Naive thymus-derived CD8-positive, alpha-beta T cell (primary cell): ENCODE measurements at places on chromosomes 1 and 21.

GRCh38 chr1:230058626-230059025, 8.4 kb upstream of the GALNT2 start:
- no peak overlapping the region for H3K27ac ChIP-seq
- H3K4me1 ChIP-seq = no peaks in the 10 kb centered on the region
- no peaks in the 10 kb centered on the region for H3K27me3 ChIP-seq
- no peaks in the 10 kb centered on the region for H3K36me3 ChIP-seq
- no peak for DNase-seq
- no peak overlapping the region for H3K4me3 ChIP-seq

GRCh38 chr1:169680377-169681019, 30.9 kb downstream of the SELL start:
- H3K36me3 ChIP-seq = no peaks in the 10 kb centered on the region
- H3K4me3 ChIP-seq = peak overlapping the region; percentile 61
- peak overlapping the region; percentile 60 for H3K27ac ChIP-seq
- H3K27me3 ChIP-seq = no peaks in the 10 kb centered on the region
- peaks cover 26% of the 10 kb centered on the region for H3K4me1 ChIP-seq

- H3K27ac ChIP-seq = no peak overlapping the region
- peaks cover 3% of the 10 kb centered on the region for H3K4me1 ChIP-seq
- H3K27me3 ChIP-seq = no peaks in the 10 kb centered on the region
- no peak overlapping the region for H3K4me3 ChIP-seq
- no peaks in the 10 kb centered on the region for H3K36me3 ChIP-seq
- DNase-seq = no peak
Observed at GRCh38 chr1:1164701-1165451, 8.8 kb upstream of the TTLL10 start.

DNA sequence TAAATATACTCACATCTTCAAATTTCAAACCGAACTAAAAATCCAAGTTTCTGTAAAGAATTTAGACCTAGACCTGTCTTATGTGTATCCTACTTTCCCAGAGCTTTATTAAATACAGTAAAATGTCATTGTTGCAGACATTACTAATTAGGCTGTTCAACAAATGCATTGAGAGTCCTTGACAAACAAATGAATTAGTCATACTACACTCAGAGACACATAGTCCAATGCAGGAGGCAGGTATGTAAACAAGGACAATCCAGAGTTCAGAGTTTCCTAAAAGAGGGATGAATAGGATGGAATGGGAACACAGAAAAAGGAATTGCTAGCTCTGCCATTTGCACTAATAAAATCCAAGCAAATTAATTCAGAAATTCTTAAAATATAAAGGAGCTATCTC, 1.6 kb upstream of the EGLN1 start:
- H3K4me1 ChIP-seq = peaks cover 36% of the 10 kb centered on the region
- peaks cover 7% of the 10 kb centered on the region for H3K36me3 ChIP-seq
- no peak for DNase-seq
- no peak overlapping the region for H3K4me3 ChIP-seq
- no peaks in the 10 kb centered on the region for H3K27me3 ChIP-seq
- no peak overlapping the region for H3K27ac ChIP-seq

- peak overlapping the region; percentile 29 for H3K4me3 ChIP-seq
- H3K27me3 ChIP-seq = peaks cover 80% of the 10 kb centered on the region
- peaks cover 9% of the 10 kb centered on the region for H3K36me3 ChIP-seq
- H3K4me1 ChIP-seq = peaks cover 8% of the 10 kb centered on the region
Observed at GRCh38 chr1:37764414-37764825, 500 bp downstream of the EPHA10 start.

GRCh38 chr1:93033029-93033428, 46.1 kb upstream of the MTF2 start:
- no peak for DNase-seq
- H3K27me3 ChIP-seq = no peaks in the 10 kb centered on the region
- H3K4me3 ChIP-seq = no peak overlapping the region
- no peaks in the 10 kb centered on the region for H3K36me3 ChIP-seq
- H3K4me1 ChIP-seq = peaks cover 22% of the 10 kb centered on the region

GRCh38 chr1:80593197-80593596, 1207.5 kb upstream of the ADGRL2 start:
- no peaks in the 10 kb centered on the region for H3K4me1 ChIP-seq
- H3K4me3 ChIP-seq = no peak overlapping the region
- H3K27me3 ChIP-seq = no peaks in the 10 kb centered on the region
- no peak overlapping the region for H3K27ac ChIP-seq

DNA sequence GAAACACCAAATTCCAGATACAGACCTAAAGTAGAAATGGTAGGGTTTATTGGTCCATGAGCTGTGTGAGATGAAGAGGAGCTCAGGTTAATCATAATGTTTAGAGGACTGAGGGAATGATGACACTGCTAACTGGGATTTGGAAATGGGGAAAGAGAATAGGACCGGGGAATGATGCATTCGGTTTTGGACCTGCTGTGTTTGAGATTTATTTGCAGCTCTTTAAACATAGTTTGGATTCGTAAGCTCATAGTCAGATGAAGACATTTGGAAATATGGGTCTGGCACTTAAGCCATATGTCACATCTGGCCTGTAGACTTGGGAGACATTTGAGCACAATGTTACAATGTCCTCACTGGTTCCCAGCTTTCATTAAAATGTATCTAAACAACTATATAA, 127.9 kb upstream of the DUSP10 start:
- peaks cover 2% of the 10 kb centered on the region for H3K4me1 ChIP-seq
- no peak overlapping the region for H3K4me3 ChIP-seq
- no peak for DNase-seq
- H3K27me3 ChIP-seq = peaks cover 1% of the 10 kb centered on the region
- H3K27ac ChIP-seq = no peak overlapping the region

- DNase-seq = no peak
- H3K27me3 ChIP-seq = no peaks in the 10 kb centered on the region
- no peak overlapping the region for H3K4me3 ChIP-seq
- peaks cover 6% of the 10 kb centered on the region for H3K4me1 ChIP-seq
Observed at GRCh38 chr1:116203181-116203723, 92.1 kb downstream of the MAB21L3 start.

DNA sequence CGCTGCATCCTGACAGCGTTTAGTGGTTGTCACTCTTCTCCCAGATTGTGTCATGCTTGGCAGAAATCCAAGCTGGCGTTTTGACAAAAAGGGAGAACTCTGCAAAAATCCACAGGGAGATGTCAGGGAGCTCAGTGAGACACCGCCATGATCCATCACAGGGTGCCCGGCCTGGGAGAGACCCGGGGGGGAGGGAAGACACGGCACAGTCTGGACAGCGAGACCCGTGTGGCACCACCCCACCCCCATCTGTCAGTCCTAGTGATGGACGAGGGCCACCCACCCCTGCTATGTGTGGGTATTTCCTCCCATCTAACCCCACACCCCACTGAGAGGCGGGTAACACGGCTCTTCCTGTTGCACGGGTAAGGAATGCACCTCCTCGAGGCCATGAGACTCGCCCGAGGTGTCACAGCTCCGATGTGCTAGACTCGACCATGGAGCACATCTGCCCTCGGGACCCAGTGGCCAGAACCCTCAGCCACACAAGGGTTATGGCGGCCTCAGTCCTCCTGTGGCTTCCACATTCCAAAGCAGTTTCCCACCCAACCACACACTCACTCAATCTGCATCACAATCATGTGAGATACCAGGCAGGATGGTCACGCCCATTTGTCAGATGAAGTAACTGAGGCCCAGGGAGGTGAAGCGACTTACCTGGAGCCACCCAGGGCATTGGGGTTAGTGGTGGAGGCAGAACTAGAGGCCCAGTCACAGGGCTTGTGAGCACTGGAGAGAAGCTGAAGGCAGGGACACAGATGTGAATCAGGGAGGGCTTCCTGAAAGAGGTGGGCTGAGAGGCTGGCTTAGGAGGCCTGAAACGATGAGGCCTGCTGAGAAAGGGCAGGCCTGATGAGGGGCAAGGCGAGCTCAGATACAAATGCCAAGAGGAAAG, 688.5 kb downstream of the MATN1 start:
- H3K4me3 ChIP-seq = no peak overlapping the region
- H3K36me3 ChIP-seq = peaks cover 4% of the 10 kb centered on the region
- no peak for DNase-seq

GRCh38 chr1:201405484-201405831, 6.3 kb upstream of the LAD1 start:
- no peak for DNase-seq
- no peaks in the 10 kb centered on the region for H3K27me3 ChIP-seq
- no peak overlapping the region for H3K27ac ChIP-seq

- no peak overlapping the region for H3K27ac ChIP-seq
- no peaks in the 10 kb centered on the region for H3K36me3 ChIP-seq
- no peaks in the 10 kb centered on the region for H3K4me1 ChIP-seq
- no peak for DNase-seq
- peaks cover 4% of the 10 kb centered on the region for H3K27me3 ChIP-seq
Observed at GRCh38 chr1:205992218-205992882, 10.8 kb downstream of the RAB7B start.

DNA sequence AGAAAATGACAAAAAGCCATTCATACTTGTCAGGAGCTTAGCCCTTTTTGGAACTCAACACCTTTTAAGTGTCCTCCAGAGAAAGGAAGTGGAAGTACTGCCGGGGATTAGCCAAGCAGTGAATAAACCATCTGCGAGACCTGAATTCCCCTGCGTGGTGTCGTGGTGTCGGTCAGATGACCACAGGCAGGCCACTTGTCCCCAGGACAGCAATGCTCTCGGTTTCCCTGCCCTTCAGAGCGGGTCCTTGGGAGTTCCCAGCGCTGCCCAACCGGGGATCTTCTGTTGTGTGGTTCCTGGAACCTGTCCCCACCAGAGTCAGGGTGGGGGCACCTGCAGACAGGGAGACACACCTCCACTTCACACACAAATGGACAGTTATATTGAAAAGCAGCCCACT, 9.2 kb downstream of the GPR157 start:
- H3K4me1 ChIP-seq = peaks cover 21% of the 10 kb centered on the region
- H3K36me3 ChIP-seq = peaks cover 3% of the 10 kb centered on the region
- H3K27ac ChIP-seq = no peak overlapping the region
- no peak overlapping the region for H3K4me3 ChIP-seq

DNA sequence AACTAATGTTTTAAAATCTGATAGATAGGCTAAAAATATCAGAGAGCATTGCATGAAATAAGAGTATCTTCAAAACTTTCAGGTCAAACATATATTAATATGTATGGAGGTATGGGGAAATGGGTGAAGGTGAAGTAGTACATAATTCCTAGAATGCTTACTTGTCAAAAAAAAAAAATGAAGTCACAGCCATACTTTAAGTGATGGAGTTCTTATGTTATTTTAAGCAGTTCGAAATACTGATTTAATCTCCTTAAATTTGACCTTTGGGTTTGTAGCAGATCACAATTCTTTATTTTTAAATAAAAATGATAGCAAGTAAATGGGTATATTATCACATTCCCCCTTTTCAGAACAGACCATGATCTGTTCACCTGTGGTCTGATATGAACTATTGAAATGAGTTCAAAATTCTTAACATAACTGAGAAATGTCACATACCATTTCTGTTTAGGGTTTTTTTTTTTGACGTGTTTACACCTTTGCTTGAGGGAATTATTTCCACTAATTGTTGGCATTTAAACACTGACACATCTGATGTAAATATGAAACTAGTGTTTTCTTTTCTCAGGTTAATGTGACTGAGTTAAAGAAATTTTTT, 220.2 kb downstream of the GREM2 start:
- H3K27me3 ChIP-seq = no peaks in the 10 kb centered on the region
- DNase-seq = no peak
- no peaks in the 10 kb centered on the region for H3K4me1 ChIP-seq
- no peak overlapping the region for H3K4me3 ChIP-seq

GRCh38 chr1:152001631-152002584, 8.2 kb upstream of the S100A10 start:
- H3K27ac ChIP-seq = no peak overlapping the region
- peaks cover 7% of the 10 kb centered on the region for H3K27me3 ChIP-seq
- peak; percentile 73 for DNase-seq
- no peak overlapping the region for H3K4me3 ChIP-seq

DNA sequence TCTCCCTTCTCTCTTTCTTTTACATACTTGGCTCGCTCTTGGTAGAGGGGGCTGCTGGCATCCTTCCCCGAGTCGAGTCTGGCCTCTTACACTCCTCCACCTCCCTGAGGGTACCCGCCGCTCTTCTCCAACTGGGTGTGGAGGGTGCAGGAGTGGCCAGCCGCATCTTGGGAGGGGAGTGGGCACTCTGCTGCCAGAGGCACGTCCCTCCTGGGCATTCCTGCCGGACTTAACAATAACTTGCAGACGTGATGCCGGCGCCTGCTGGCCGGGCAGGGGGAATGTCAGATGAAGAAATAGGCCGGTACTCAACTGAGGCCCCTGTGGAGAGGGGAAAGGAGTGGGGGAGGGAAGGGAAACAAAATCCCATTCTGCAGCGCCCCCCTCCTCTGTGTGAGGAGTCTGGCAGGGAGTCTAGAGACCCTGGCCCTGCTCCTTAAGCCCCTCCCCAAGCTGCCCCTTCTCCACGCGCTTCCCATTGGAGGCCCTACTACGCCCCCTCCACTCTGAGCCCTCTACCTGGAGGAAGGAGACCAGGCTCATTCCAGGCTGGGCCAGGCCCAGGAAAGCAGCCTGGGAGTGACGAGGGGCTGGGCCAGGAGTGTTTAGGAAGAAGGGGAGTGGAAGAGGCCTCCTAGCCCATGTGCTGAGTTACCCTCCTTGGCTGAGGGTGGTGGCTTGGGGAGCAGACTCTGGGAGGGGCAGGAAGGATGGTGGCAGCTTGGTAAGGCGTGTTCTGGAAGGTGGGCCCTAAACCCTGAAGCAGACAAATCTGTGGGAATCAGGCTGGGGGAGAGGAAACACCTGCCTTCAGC, 1.8 kb downstream of the ATP2B4 start:
- no peaks in the 10 kb centered on the region for H3K36me3 ChIP-seq
- peak overlapping the region; percentile 92 for H3K27ac ChIP-seq
- H3K4me3 ChIP-seq = peak overlapping the region; percentile 89
- peaks cover 34% of the 10 kb centered on the region for H3K4me1 ChIP-seq
- no peak for DNase-seq
- H3K27me3 ChIP-seq = no peaks in the 10 kb centered on the region

- DNase-seq = no peak
- H3K4me3 ChIP-seq = no peak overlapping the region
- H3K4me1 ChIP-seq = peaks cover 6% of the 10 kb centered on the region
Observed at GRCh38 chr21:45357436-45358260, 47.3 kb upstream of the COL18A1 start.

DNA sequence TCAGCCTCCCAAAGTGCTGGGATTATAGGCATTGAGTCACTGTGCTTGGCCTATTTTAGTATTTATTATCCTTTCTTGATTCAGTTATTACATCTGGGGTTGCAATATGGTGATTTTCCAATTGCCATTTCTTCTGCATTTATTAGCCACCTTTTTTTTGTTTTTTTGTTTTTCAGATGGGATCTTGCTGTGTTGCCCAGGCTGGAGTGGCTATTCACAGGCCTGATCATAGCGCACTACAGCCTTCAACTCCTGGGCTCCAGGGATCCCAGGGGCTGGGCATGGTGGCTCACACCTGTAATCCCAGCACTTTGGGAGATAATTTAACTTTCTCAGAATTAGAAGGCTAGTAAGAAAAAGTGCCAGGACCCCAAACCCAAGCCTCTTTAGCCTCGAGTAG, 82.1 kb upstream of the PGD start:
- DNase-seq = no peak
- H3K4me1 ChIP-seq = no peaks in the 10 kb centered on the region
- no peak overlapping the region for H3K4me3 ChIP-seq

DNA sequence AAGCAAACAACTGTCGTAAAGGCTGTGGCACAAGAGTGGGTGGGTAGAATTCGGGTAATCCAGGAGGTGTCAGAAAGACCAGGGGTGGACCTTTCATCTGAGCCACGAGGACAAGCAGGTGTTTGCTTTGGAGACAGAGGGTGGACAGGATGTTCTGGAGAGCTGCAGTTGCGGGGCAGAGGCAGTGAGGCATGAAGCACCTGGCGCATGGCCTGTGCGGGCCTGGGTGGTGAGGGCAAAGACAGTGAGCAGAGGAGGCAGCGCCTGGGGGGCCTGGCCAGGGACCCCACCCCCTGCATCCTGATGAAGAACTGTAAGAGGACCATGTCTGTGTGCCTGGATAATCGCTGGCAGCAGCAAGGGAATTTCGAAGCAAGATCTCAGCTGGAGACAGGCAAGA, 24.9 kb downstream of the KIF26B start:
- no peaks in the 10 kb centered on the region for H3K36me3 ChIP-seq
- H3K4me3 ChIP-seq = no peak overlapping the region
- DNase-seq = no peak
